ENCODE measurements at places on chromosomes 1 and 21. TPM values are rescaled to one million over a fixed set of nuclear protein-coding genes. Genes with fewer than 3 reads are reported as not detected.

DNA sequence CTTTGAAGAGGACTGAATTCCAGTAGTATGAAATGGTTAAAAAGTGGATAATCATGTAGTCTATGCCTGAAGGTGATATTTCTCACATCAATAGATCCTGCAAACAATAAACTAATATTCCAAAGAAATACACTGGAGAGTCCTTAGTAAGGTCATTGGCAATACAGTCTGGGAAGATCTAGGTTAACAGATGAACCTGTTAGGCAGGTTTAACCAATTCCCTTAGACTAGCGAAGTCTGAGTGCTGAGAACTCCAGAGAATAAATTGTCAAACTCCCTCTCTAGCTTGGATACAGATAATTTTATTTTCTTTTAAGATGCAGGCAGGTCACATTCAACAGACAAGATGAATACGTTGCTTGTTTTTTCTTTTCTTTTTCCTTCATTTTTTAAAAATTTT is 2.4 kb downstream of the GPR157 start:
- DNase-seq, result no peak

GRCh38 chr1:114152508-114153260 is 985 bp downstream of the SYT6 start:
- no peak for DNase-seq

- DNase-seq, result peak; percentile 71
These were observed 159.3 kb upstream of the SGIP1 start for GRCh38 chr1:66374561-66375111.

GRCh38 chr1:2152954-2153353 is 41.6 kb downstream of the FAAP20 start:
- DNase-seq, result no peak

DNA sequence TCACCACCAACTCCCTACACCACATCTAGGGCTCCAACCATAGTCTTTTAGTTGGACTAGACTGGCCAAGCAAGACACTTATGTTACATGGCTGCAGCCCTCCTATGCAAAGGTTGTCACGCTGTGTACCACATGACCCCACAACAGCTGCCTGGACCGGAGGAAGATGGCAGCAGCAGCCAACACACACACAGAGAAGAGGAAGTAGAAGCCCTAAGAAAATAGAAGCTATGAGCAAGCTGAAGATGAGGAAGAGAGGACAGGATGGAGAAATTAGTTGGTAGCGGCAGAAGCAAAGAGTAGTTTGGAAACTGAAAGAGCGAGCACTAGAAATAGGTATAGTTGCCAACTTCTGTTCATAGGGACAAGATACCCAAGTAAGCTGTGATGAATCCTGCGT is 60.8 kb upstream of the RALGPS2 start:
- no peak for DNase-seq

Gene MX1
- 25.0 TPM for total RNA-seq

Gene C1orf52
- 15.4 TPM for total RNA-seq

- DNase-seq, result no peak
These were observed 99.6 kb downstream of the ODF2L start for GRCh38 chr1:86296305-86297205.

Gene USP24
- total RNA-seq, result 19.7 TPM

GRCh38 chr1:87560601-87561360 is 232.1 kb downstream of the LMO4 start:
- DNase-seq, result no peak

DNA sequence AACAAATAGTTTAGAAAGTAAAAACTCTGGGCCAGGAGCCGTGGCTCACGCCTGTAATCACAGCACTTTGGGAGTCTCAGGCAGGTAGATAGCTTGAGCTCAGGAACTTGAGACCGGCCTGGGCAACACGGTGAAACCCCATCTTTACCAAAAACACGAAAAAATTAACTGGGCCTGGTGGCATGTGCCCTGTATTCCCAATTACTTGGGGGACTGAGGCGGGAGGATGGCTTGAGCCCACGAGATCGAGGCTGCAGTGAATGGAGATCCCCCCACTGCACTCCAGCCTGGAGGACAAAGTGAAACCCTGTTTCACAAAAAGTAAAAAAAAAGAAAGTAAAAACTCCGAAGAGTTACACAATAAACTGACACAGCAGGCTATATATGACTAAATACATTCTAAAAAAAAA is 10.6 kb downstream of the CEP170 start:
- no peak for DNase-seq

Gene LAMB3
- total RNA-seq, result 72.0 TPM

DNA sequence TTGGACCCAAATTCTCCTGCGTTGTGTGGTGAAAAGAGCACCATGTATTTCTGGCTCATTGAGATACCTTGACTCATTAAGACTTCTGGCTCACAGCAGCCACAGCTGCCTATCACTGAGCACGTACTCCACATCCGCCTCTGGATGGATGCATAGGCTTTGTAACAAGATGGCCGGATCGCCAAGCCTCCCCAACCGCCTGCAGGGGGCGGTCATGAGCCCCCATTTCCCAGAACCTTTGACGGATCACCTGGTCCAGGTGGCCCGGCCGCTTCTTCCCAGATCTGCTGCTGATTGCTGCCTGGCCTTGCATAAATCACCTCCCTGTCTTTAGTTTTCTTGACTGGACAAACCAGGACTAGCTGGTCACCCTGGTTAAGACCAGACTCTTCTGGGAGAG is 156.5 kb upstream of the KLHDC7A start:
- no peak for DNase-seq

GRCh38 chr1:237390823-237391222 is 348.8 kb downstream of the RYR2 start:
- DNase-seq, result no peak

Gene JAM2
- total RNA-seq, result 0.12 TPM

Data from epithelial cell of proximal tubule (primary cell).